ENCODE measurements at places on chromosomes 7 and 10.
A peak's percentile ranks its signal among the peaks of the same experiment; 100 is the strongest.

DNA sequence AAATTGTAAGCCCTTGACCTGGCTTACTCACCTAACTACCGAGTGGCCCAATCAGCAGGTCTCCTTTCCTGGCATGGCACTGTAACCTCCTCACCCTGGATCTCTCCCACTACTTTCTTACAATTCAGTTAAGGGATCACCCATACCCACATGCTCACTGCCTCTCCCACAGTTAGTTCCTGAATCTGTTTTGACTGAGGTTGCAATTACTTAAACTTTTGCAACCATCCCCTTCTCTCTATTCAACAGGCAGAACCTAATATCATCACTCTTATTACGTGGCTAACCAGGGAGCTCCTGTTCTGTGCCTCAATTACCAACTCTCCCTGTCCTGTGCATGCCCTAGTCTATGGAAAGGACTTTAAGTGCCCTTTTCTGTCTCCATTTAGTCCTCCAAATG is 84.2 kb upstream of the IKZF1 start:
- DNase-seq = no peak

DNA sequence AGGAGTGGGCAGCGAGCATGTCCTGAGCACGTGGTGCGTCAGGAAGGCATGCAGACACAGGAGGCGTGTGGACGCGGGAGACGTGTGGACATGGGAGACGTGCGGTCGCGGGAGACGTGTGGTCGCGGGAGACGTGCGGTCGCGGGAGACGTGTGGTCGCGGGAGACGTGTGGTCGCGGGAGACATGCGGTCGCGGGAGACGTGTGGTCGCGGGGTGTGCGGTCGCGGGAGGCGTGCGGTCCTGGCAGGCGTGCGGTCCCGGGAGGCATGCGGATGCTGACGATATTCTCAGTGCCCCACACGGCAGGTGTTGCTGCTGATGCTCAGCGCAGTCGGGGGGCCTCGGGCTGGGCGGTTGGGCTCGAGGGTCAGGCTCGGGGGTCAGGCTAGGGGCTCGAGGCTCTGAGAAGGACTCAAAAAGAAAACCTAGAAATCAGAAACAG is 94.2 kb downstream of the NKX6-2 start:
- no peak for DNase-seq

- no peak for DNase-seq
Measured at GRCh38 chr7:15784694-15785030, 98.2 kb upstream of the MEOX2 start.

- no peak for DNase-seq
Measured at GRCh38 chr7:68963552-68963951, 634.7 kb upstream of the AUTS2 start.

DNA sequence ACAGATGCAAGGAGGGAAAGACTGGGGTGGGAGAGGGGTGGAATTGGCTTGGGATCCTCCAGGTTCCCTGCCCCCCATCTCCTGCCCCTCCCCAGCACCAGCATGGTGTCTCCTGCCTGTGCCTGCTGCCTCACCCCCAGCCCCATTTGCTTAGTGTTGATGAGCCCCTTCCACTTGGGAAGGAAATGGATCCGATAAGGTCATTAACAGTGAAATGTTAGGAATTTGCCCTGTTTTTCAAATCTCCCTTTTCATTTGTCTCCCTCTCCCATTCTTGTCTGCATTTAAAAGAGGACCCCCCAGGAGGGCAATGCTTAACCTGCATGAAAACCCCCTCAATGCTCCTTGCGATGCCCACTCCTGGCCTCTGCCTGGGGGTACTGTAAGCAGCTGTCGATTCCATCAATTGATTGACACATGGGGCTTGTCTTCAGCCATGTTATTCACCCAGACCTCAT is 51.5 kb downstream of the HK1 start:
- DNase-seq = no peak

GRCh38 chr7:40697653-40698052 is 562.8 kb downstream of the SUGCT start:
- no peak for DNase-seq

DNA sequence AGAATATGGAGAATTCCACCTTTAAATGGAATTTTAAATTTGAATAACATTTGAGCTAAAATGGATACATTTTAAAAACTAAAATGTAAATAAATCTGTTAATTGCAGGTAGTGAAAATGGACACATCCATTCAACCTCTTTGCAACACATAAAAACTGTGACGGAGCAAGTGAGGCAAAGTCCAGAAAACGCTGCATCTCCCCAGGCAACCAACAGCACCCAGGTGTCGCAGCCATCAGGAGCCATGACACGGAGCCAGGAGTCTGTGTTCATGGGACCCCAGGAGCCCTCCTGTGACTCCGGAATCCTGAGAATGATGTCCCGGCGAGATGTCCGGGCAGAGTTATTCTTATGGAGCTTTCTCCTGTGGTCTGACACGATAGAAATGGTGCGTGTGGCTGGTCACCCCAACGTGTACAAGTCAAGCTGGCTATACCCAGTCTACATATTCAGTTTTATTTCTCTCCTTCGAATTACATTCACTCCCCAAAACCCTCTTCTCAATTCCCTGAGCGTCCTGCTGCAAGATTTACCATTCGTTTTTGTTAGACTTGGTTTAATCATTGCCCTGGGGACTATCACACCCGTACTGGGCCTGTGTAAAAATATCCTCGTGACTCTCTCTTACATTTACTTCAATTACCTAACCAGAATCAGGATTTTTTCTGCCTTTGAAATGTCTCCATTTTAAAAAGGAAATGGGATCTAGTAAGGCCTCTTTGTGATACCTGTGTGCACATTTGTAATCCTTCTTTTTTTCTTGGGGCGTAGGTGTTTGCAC is 13.1 kb upstream of the MRC1 start:
- no peak for DNase-seq

DNA sequence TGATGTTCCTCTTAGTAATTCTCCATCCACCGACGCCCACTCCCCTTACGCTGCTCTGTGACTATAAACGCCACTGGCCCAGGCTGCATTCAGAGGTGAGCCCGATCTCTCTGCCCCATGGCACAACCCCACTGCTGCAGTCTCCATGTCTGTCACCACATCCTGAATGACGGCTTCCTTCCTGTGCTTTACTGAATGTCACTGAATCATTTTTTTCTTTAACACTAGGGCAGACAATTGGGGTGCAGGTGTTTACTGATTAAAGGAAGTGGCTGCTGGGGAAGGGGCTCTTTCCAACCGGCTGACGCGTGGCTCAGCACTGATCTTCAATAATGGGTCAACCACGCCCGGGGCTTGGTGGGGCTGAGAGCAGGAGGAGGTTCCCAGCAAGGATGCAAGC is 208.3 kb downstream of the USP6NL start:
- peak; percentile 52 for DNase-seq

GRCh38 chr7:41738336-41738735 is 35.4 kb upstream of the INHBA start:
- no peak for DNase-seq

GRCh38 chr7:92246360-92247101 is 757 bp downstream of the ANKIB1 start:
- no peak for DNase-seq

GRCh38 chr10:71085689-71086438 is 126.5 kb upstream of the UNC5B start:
- DNase-seq = no peak

DNA sequence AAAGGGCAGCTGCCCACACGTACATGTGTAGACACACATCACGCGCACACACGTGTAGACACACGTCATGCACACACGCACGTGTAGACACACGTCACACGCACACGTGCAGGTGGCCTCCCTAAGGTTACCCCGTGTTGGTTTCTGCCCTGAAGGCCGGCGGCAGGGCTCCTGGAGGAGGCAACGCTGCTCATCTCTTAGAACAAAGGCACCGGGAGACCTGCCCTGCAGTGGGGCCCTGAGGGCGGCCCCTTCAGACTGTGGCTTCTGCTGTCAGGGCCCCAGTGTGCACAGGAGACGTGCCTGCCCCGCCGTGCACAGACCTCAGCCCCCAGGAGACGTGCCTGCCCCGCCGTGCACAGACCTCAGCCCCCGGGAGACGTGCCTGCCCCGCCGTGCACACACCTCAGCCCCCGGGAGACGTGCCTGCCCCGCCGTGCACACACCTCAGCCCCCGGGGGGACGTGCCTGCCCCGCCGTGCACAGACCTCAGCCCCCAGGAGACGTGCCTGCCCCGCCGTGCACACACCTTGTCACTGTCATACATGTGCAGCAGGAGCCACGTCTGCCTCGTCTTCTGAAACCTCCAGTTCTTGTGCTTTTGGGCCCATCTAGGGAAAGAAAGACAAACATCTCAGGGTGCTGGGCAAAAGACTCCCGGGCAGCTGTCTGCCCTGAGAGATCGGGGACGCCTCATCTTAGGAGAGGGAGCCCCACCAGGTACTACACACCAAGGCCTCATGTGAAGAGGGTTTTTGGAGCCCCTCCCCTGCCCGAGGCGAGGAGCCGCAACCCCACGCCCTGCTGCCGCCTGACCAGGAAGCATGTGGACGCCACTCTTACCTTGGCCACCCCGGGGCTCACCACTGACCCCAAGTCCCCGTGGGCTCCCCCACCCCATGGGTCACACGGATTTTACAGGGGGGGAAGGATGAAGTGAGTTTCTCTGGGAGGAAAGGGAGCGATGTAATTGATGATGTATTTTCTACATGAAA is 17.3 kb downstream of the CYP2W1 start:
- no peak for DNase-seq

DNA sequence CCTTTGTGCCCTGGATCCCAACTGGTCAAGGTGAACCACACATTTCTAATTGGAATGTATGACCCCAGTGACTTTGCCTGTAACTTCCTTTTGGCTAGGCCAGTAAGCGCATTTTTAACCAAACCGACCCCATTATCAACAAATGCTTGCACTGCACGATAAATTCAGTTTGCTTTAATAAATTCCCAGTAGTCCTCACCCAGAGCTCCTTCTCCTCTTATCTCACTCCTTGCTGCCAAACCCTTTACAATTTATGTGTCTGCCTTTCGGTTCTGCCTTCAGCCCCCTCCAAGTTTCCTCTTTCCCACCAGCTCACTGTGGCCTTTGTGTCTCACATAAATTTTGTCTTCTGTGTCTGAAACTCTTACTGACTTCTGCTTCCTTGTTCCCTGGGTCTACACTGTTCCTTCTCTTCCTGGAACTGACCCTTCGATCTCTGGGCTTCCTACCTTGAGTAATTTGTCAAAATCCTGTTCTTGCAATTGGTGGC is 59.0 kb downstream of the TBXAS1 start:
- no peak for DNase-seq

- no peak for DNase-seq
Measured at GRCh38 chr10:113521475-113521795, 31.4 kb upstream of the HABP2 start.

GRCh38 chr10:71040846-71041605 is 152.7 kb upstream of the PCBD1 start:
- DNase-seq = no peak

- DNase-seq = no peak
Measured at GRCh38 chr10:129716211-129716681, 247.8 kb downstream of the EBF3 start.

DNA sequence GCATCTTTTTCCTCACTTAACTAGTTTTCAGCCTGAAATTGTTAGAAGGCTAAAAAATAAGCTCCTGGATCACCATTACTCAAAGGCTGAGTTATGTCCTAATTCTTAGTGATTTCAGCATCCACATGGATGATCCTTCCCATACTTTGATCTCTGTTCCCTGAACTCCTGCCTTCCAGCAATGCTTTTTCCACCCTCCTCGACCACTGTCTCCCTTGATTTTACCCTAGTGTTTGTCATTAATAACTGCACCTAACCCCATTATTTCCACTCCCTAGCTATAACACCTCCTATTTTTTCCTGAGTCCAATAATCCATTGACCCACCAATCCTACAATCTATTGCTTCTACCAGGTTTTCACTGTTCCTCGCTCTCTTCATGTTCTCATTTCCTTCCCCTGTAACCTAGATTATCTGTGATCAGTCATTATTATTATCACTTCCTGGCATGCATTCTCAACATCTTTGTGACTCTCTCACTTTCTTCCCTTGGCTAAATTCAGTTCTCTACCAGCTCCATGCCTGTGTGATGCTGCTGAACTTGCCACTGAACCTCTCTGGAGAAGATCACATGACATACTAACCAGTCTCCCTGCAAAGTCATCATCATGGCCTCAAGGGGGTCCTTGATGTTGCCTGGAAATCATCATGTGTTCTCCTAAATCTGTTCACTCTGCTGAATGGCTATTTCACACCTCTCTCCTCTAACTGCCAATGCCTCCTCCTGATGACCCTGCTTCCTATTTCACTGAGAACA is 6.5 kb upstream of the CALU start:
- DNase-seq = no peak

DNA sequence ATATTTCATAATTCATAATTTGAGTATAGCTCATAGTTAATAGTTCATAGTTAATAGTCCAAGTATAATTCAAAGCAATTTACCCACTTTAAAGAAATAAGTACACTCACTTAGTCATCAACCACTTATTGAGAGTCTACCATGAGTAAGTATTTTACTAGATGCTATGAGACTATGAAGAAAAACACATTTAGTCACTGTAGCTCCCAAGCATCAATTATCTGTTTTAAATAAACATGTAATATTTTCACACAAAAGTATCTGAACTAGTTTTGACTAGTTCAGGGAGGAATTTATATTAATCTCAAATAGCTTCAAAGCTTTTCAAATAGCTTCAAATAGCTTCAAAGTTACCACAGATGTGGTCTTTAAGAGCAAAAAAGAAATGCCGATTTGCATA is 119.2 kb downstream of the ANK3 start:
- no peak for DNase-seq

GRCh38 chr7:116953906-116954838 is 871 bp downstream of the ST7 start:
- DNase-seq = no peak

DNA sequence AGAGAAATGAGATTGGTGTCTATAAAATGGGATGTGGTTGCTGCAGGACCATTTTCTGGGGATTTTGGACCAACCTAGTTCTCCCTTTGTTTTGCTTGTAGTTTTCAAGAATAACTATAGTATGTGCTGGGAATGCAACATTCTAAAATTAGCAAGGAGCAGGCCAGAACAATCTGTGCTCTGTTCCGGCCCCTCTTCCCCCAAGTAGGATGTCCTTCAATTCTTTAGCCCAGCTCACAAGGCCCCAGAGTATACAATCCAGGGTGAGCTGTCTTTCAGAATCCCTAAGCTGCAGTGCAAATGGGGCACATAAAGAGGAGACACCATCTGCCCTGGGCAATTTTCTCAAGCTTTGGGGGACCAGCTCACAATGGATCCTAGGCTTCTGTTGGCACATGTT is 809.1 kb downstream of the TNS3 start:
- no peak for DNase-seq

DNA sequence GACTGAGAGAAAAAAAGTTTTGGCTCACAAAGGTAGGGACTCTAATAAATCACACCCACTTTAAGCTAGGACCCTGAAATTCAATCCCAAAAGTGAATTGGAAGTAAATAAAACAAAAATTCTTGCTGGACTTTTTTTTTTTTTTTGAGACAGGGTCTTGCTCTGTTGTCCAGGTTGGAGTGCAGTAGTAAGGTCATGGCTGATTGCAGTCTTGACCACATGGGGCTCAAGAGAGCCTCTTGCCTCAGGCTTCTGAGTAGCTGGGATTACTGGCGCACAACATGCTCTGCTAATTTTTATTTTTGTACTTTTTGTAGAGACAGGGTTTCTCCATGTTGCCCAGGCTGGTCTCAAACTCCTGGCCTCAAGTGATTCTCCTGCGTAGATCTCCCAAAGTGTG is 5.0 kb upstream of the LUC7L2 start:
- no peak for DNase-seq
